ENCODE measurements at places on chromosomes 6 and 20.
A peak's percentile ranks its signal among the peaks of the same experiment; 100 is the strongest.

GRCh38 chr6:79869184-79869583 is 78.2 kb downstream of the ELOVL4 start:
- DNase-seq, result no peak
- no peak overlapping the region for H3K4me3 ChIP-seq
- H3K27me3 ChIP-seq, result no peaks in the 10 kb centered on the region
- H3K4me1 ChIP-seq, result no peaks in the 10 kb centered on the region

- H3K4me3 ChIP-seq, result no peak overlapping the region
- no peaks in the 10 kb centered on the region for H3K36me3 ChIP-seq
- no peaks in the 10 kb centered on the region for H3K27me3 ChIP-seq
- no peak overlapping the region for H3K27ac ChIP-seq
Measured at GRCh38 chr20:23666189-23666588, 22.6 kb downstream of the CST4 start.

DNA sequence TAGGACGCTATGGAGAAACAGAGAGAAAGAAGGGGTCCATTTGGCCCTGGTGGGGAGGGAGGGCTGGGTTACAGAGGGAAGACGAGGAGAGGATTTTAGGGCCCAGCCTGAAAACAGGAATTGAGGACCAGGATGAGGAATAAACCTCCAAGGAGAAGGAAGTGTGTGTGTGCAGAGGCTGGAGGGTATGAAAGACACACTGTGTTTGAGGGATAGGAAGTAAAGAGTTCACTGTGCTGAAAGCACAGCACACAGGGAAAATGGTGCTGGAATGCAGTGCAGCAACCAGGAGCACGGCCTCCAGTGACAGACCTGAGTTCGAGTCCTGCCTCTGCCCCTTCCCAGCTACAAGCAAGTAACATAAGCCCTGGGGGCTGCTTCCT is 7.8 kb downstream of the MBOAT1 start:
- H3K4me1 ChIP-seq, result peaks cover 7% of the 10 kb centered on the region
- no peak overlapping the region for H3K27ac ChIP-seq
- H3K4me3 ChIP-seq, result no peak overlapping the region
- H3K27me3 ChIP-seq, result no peaks in the 10 kb centered on the region
- no peaks in the 10 kb centered on the region for H3K36me3 ChIP-seq

GRCh38 chr20:51910321-51911050 is 108.2 kb upstream of the SALL4 start:
- peaks cover 1% of the 10 kb centered on the region for H3K4me1 ChIP-seq
- H3K27ac ChIP-seq, result peak overlapping the region; percentile 68
- H3K36me3 ChIP-seq, result no peaks in the 10 kb centered on the region

- DNase-seq, result no peak
- H3K4me3 ChIP-seq, result no peak overlapping the region
- no peak overlapping the region for H3K27ac ChIP-seq
- H3K36me3 ChIP-seq, result no peaks in the 10 kb centered on the region
- H3K27me3 ChIP-seq, result no peaks in the 10 kb centered on the region
- H3K4me1 ChIP-seq, result no peaks in the 10 kb centered on the region
Measured at GRCh38 chr6:80535914-80536565, 429.6 kb downstream of the BCKDHB start.

DNA sequence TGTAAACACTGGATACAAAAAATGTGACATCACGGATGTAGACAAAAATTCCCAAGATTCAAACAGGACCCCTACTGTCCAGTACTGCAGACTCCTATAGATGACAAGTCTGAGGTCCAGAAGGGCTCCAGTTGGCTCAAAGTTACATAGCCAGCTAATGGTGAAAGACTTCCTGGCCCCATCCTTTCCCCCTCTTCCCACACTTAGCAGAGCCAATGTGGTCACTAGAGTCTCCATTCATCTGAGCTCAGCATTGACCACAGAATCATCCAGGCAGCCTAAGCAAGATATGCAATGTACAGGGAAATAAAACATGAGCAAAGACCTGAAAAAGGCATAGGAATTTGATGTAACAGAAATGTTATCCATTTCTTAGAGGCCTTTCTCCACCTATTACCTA is 180.5 kb downstream of the ADAT2 start:
- DNase-seq, result no peak
- H3K4me3 ChIP-seq, result no peak overlapping the region
- no peaks in the 10 kb centered on the region for H3K4me1 ChIP-seq
- H3K27me3 ChIP-seq, result no peaks in the 10 kb centered on the region
- no peaks in the 10 kb centered on the region for H3K36me3 ChIP-seq

- DNase-seq, result no peak
- H3K36me3 ChIP-seq, result no peaks in the 10 kb centered on the region
- H3K27me3 ChIP-seq, result no peaks in the 10 kb centered on the region
- no peak overlapping the region for H3K27ac ChIP-seq
- no peak overlapping the region for H3K4me3 ChIP-seq
Measured at GRCh38 chr6:34917626-34918285, 28.7 kb downstream of the ANKS1A start.

GRCh38 chr6:139369068-139369467 is 5.4 kb downstream of the CITED2 start:
- peak overlapping the region; percentile 84 for H3K27ac ChIP-seq
- DNase-seq, result peak; percentile 74
- H3K36me3 ChIP-seq, result peaks cover 9% of the 10 kb centered on the region

DNA sequence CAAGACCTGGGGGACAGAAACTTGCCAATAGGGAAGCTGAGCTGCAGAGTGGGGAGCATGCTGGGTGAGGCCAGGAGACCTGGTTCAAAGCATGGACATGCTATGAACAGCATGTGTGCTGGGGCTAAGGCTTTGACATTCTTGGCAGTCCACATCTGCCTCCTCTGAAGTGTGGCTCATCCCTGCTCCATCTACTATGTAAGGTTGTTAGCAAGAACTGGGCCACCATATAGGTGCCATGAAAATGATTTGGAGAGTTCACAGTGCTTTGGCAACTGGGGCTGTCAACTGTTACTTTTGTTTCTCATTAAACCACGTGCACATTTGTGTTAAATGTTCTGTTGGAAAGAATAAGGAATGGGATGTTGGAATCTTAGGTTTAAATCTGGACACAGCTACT is 311.1 kb downstream of the CDC5L start:
- no peaks in the 10 kb centered on the region for H3K4me1 ChIP-seq
- H3K36me3 ChIP-seq, result no peaks in the 10 kb centered on the region
- H3K27ac ChIP-seq, result no peak overlapping the region
- DNase-seq, result no peak

- H3K27ac ChIP-seq, result no peak overlapping the region
- no peaks in the 10 kb centered on the region for H3K36me3 ChIP-seq
- no peaks in the 10 kb centered on the region for H3K27me3 ChIP-seq
- no peak overlapping the region for H3K4me3 ChIP-seq
- DNase-seq, result no peak
Measured at GRCh38 chr6:43852350-43852864, 82.4 kb downstream of the VEGFA start.

DNA sequence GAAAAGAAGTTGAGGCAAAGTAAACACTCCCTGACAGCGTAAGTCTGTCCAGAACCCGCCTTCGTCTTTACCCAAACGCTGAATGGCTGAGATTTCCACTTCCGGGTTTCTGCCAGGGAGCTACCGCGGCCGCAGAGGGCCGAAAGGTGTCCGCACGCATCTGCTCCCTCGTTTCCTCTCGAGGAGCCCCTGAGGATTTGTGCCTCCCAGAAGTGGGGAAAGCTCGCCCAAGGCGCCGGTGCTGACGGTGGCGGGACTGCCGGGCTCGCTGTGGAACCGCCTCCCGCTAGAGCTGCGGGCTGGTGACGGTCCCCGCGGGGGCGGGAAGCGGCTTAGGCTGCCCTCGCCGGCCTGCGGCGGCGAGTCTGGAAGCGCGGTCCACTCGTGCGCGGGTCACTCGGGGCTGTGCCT is 1760.2 kb upstream of the DEFB115 start:
- no peaks in the 10 kb centered on the region for H3K27me3 ChIP-seq
- peak; percentile 65 for DNase-seq
- no peaks in the 10 kb centered on the region for H3K4me1 ChIP-seq
- no peak overlapping the region for H3K27ac ChIP-seq
- H3K36me3 ChIP-seq, result no peaks in the 10 kb centered on the region
- H3K4me3 ChIP-seq, result no peak overlapping the region

GRCh38 chr6:8749465-8749864 is 314.1 kb upstream of the SLC35B3 start:
- H3K27me3 ChIP-seq, result no peaks in the 10 kb centered on the region
- H3K4me1 ChIP-seq, result no peaks in the 10 kb centered on the region
- no peak overlapping the region for H3K27ac ChIP-seq
- H3K36me3 ChIP-seq, result no peaks in the 10 kb centered on the region
- H3K4me3 ChIP-seq, result no peak overlapping the region

- no peak overlapping the region for H3K4me3 ChIP-seq
- H3K36me3 ChIP-seq, result no peaks in the 10 kb centered on the region
- no peaks in the 10 kb centered on the region for H3K4me1 ChIP-seq
Measured at GRCh38 chr6:118551063-118552053, 3.3 kb downstream of the PLN start.

GRCh38 chr20:58746620-58747019 is 54.0 kb downstream of the NPEPL1 start:
- DNase-seq, result no peak
- no peak overlapping the region for H3K4me3 ChIP-seq
- no peaks in the 10 kb centered on the region for H3K36me3 ChIP-seq
- H3K4me1 ChIP-seq, result no peaks in the 10 kb centered on the region
- H3K27me3 ChIP-seq, result no peaks in the 10 kb centered on the region

- H3K4me1 ChIP-seq, result no peaks in the 10 kb centered on the region
- H3K27me3 ChIP-seq, result no peaks in the 10 kb centered on the region
- H3K4me3 ChIP-seq, result no peak overlapping the region
- DNase-seq, result no peak
- no peak overlapping the region for H3K27ac ChIP-seq
Measured at GRCh38 chr6:153301602-153302001, 170.5 kb upstream of the RGS17 start.

- H3K4me3 ChIP-seq, result no peak overlapping the region
- no peaks in the 10 kb centered on the region for H3K4me1 ChIP-seq
- peak; percentile 99 for DNase-seq
- no peak overlapping the region for H3K27ac ChIP-seq
- H3K27me3 ChIP-seq, result no peaks in the 10 kb centered on the region
Measured at GRCh38 chr6:139839506-139840156, 465.2 kb upstream of the CITED2 start.

DNA sequence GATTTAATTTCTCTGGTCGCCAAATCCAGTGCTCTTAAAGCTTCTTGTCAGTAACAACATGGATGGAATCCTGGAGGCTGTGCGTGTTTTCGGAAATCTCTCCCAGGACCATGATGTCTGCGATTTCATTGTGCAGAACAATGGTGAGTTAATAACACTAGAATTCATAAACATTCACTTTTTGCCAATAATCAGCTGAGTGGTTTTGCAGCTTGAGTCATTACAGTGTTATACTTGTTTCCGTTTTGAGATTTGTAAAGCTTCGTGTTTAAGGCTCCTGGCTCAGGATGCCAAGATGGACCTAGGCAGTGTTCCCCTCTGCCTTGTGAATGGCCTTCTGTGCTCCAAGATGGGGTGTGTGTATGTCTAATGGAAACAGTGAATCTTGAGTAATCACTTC is 113.8 kb downstream of the ARMC2 start:
- no peaks in the 10 kb centered on the region for H3K27me3 ChIP-seq
- no peaks in the 10 kb centered on the region for H3K36me3 ChIP-seq
- no peak overlapping the region for H3K27ac ChIP-seq
- no peak for DNase-seq
- peaks cover 2% of the 10 kb centered on the region for H3K4me1 ChIP-seq
- no peak overlapping the region for H3K4me3 ChIP-seq

DNA sequence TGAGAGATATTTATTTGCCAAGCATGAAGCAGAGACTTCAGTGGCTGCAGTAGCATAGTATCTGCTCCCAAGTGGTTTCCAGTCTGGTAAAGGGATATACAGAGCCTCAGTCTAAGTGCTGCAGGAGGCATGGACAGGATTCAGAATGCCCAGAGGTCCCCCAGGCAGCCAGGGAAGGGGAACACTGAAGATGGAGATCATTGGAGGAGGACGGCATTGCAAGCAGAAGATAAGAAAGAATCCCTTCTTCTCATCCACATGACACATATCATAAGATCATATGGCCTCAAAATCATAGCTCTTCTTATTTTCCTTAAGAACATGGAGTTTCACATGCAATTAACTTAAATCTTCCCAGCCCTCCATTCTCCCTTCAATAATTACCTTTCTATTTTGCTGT is 136.1 kb downstream of the KCNQ5 start:
- H3K27me3 ChIP-seq, result no peaks in the 10 kb centered on the region
- peaks cover 2% of the 10 kb centered on the region for H3K4me1 ChIP-seq
- DNase-seq, result no peak

DNA sequence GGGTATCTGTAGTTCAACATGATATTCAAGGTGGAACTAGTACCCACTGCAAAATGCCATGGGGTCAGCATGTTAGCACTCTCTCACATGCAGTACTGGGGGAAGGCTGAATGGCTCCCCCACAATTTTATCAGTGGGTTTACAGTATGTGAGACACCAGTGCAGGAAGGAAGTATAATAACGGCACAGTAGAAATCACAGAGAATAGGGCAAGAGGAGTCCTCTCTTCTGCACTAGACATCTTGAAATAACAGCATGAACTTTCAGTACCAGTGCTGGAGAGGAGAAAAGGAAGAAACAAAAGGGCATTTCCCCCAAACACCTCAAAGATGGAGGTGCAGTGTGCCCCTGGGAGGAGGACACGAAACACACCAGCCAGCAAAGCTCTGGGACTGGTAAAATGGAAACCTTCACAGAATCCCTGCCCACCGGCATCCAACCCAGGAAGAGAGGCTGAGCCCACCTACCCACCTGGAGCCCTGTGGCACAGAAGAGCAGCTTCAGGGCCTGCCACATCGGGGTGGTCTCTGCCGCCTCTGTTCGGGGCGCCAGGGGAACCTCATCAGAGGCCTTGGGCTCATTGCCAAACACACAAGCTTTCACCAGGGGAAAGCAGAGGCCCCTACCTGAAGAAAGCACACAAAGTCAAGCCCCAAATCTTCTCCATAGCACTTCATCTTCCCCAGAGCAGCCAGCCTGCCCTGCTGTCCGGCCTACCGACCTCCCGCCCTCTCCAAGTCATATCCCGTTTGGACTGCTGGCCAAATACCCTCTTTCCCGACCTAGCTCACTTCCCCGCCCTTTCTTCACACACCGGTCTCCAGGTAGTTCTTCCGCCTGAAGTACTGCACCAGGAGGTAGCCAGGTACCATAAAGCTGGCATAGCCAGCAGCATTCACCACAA is 1.2 kb downstream of the SLC35B2 start:
- H3K27me3 ChIP-seq, result no peaks in the 10 kb centered on the region
- peak overlapping the region; percentile 84 for H3K27ac ChIP-seq
- H3K36me3 ChIP-seq, result peaks cover 50% of the 10 kb centered on the region
- peak overlapping the region; percentile 93 for H3K4me3 ChIP-seq

- H3K27me3 ChIP-seq, result no peaks in the 10 kb centered on the region
- peaks cover 80% of the 10 kb centered on the region for H3K36me3 ChIP-seq
- no peaks in the 10 kb centered on the region for H3K4me1 ChIP-seq
- DNase-seq, result no peak
Measured at GRCh38 chr20:1449370-1449769, 17.3 kb downstream of the NSFL1C start.

DNA sequence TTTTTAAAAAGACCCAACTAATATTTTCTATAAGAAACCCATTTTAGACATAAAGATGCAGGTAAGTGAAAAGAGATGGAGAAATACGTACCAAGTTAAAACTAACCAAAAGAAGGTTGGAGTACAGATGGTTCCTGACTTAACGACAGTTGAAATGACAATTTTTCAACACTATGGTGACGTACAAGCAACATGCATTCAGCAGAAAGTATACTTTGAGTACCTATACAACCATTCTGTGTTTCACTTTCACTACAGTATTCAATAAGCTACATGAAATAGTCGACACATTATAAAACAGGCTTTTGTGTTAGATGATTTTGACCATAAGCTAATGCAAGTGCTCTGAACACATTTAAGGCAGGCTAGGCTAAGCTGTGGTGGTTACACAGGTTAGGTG is 228.9 kb downstream of the RNGTT start:
- no peaks in the 10 kb centered on the region for H3K27me3 ChIP-seq
- DNase-seq, result no peak
- H3K4me1 ChIP-seq, result peaks cover 4% of the 10 kb centered on the region
- H3K27ac ChIP-seq, result no peak overlapping the region

All from trophoblast cell (in vitro differentiated cells and primary cell).